SHP77 (cell line): ENCODE measurements at places on chromosomes 4 and X.

- DNase-seq, result no peak
Measured at GRCh38 chr4:130648570-130648969, 1552.6 kb downstream of the C4orf33 start.

- DNase-seq, result no peak
Measured at GRCh38 chr4:66926687-66927086, 618.6 kb downstream of the CENPC start.

DNA sequence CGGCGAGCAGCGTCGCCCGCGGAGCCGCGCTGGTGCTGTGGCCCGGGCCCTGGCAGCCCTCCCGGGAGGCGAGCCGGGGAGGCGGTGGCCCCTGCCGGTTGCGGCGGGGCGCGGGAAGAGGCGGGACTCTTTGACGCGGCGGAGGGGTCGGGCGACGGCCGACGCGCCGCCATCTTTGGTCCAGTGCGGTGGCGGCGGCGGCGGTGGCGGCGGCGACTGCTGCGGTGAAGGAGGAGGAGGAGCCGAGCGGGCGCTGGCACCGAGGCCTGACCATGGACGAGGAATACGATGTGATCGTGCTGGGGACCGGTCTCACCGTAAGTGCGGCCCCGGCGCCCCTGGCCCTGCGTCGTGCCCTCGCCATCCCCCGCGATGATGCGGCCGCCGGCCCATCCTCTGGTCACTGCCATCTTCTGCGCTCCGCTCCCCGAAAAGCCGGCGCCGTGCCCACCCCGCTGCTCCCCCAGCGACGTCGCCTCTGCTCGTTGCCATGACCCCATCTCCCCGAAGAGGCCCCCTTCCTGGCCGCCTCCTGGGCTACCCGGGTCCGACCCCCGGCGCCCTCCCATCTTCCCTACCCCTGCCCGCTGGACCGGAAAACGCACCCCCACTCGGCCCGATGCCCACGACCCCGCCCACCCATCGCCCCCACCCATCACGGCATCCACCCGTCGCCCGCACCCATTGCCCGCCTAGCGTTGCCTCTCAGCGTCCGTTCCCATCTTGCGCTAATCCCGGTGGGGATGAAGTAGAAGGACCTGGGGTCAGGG, at the start of gene GDI1:
Gene GDI1 (plus strand): TSS at position 172 of the 770 bp plus-strand sequence. CDS start 101 bp downstream, at position 273.
- no peak for DNase-seq

DNA sequence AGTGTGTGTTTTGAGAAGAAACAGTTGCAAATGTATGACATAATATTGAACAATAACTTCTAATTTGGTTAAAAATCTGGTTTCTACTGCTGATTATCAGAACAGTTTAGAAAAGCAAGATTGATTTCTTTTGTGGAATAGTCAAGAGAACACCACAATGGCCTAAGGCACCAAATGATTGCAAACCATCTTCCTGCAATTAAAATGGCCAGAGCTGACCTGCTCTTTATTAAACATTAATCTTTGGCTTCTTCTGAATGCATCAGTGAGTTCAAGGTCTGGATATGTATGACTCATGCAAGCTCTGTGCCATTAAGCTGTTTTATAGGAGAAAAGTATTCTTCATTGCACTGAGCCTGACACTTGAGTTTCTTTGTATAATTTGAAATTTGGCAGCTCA, 107.8 kb upstream of the PDHA2 start:
- no peak for DNase-seq

GRCh38 chrX:48700951-48701653, 4.6 kb downstream of the SUV39H1 start:
- DNase-seq, result no peak

- no peak for DNase-seq
Measured at GRCh38 chrX:14864631-14865030, 8.2 kb downstream of the FANCB start.

- no peak for DNase-seq
Measured at GRCh38 chrX:121216641-121217374, 169.4 kb downstream of the GLUD2 start.

- no peak for DNase-seq
Measured at GRCh38 chr4:39259571-39260330, 77.4 kb downstream of the WDR19 start.

GRCh38 chr4:80015407-80016189, 57.4 kb downstream of the ANTXR2 start:
- DNase-seq, result no peak

- peak; percentile 37 for DNase-seq
Measured at GRCh38 chrX:124406294-124407014, 60.1 kb downstream of the SH2D1A start.

GRCh38 chr4:11912886-11913285, 484.2 kb upstream of the HS3ST1 start:
- DNase-seq, result no peak
